ENCODE measurements at places on chromosomes 6 and 20.

- DNase-seq = no peak
These were observed 67.8 kb downstream of the SYTL3 start for GRCh38 chr6:158717341-158718330.

GRCh38 chr20:32189123-32189410, 18.5 kb downstream of the PLAGL2 start:
- no peak for DNase-seq

- no peak for DNase-seq
These were observed 171.7 kb upstream of the LAMP5 start for GRCh38 chr20:9342651-9343050.

DNA sequence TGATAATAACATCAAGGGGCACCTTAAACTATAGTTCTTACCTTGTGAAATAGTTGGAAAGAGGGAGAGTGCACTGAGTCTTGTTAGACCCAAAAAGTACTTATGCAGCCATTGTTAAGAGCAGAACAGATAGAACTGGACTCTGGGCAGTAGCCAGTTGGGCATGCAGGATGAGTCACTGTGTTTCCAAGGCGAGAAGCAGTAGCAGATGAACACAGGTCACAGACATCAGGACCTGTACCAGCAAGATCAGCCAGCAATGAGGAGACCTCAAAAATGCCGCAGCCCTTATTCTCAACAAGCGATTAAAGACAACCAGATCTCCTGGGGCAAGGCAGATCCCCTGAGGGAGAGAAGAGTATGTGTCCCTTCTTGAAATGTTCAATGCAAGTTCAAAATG, 79.0 kb downstream of the SAMD3 start:
- DNase-seq = peak; percentile 17

DNA sequence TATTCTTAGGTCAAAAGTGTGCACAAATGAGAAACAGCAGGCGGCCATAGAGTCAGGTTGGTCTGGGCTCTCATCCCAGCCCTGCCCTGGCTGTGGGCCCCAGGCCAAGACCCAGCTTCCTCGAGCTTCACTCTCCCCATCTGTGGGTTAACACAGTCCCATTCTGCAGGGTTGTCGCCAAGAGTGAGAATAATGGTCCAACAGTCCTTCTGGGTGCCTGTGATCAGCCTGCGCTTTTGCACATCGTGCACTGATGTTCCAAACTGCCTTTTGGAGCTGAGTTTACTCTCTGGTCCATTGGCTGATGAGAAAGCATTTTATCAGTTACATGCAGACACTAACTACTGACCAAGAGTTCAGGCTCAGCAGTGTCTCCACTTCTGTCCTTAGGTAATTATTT, 82.6 kb downstream of the INSM1 start:
- DNase-seq = no peak

DNA sequence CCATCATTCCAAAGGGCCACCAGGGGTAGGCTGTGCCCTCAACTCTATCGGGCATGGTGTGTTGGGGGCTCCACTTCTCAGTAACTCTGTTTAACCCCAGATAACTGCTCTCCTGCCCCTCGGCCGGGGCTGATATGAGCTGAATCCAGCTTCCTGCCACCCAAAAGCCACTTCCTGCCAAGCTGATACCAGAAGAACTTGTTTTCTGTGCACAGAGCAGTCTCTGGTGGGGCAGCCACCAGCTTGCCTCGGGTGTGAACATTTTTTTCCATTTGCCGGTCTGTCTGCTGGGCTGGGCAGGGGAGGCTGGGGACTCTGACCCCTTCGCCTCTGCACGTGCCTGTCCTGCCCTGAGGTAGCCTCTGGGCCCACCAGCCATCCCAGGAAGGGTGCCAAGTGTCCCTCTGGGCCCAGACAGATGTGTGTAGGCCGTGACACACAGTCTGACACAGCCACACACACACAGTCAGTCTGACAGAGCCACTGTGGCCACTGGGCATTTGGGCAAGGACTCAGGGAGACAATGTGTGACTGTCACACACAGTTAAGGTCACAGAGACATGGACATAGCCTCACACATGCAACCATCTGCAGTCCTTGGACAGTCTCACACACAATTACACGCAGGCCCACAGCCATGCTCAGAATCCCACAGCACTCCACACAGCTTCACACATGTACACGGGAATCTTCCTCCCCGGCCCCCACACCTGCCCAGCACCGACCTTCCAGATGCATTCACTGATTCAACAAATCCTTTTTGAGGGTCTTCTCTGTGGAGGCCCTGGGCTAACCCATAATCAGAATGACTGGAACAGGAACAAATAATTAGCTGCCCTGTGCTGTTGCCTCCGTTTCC, 45.1 kb downstream of the NOL4L start:
- DNase-seq = no peak

DNA sequence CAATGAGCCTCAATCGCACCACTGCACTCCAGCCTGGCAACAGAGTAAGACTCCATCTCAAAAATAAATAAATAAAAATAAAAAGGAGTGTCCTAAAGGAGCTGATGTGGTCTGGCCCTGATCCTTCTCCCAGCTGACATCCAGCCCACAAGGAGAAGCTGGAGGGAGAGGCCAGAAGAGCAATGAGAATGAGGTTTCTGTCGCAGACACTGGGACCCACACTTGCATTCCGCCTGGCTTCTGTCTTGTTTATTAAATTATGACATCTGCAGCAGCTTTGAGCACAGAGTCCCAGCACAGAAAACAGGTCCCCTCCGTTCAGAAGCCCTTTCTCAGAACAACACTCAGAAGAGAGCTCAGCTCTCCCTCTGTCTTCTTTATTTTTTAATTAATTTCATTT, 10.3 kb upstream of the E2F1 start:
- DNase-seq = no peak

DNA sequence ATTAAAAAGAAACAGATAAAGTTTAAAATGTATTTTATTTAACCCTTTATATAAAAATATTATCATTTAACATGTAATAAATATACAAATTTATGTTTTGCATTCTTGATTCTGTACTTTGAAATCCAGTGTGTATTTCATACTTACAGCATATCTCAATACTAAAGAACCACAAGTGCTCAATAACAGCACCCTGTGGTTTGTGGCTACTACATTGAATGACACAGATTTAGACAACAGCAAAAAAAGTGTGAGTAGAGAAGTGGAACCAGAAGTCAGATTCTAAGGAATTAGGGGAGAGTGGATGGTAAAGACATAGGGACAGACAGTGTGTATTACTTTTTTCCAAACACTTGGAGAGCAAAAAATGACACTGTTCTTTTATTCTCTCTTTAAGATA, 524.5 kb downstream of the BMP2 start:
- DNase-seq = no peak

DNA sequence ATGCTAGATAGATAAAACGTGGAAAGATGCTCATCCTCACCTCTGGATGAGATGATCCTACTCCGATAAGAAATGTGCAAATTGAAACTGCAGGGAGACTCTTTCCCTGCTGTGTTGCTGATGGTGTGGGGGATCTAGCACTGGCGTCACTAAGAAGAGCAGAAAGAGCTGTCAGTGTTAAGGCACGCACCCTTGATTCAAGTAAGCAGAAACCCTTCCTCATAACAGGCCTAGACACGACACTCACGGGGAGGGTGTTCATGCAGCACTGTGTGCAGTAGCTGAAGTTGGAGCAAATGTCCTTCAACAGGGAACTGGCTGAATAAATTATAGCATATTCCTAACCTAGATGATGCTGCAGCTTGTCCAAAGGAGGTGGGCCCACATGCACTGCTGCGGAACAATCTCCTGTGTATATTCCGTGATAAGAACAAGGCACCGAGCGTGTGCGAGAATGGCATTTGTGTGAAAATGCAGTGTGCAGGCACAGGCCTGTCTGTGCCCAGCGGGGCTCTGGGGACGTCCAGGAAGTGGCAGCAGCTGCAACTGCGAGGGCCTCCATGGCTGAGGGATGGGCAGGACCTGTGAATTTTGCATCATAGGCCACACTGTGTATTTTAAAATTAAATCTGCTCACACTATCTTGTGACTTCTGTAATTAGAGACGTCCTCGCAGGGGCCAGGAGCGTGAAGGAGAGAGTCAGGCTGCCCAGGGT, 64.0 kb downstream of the TCP11 start:
- no peak for DNase-seq

GRCh38 chr20:57288651-57289277, 22.3 kb upstream of the BMP7 start:
- no peak for DNase-seq

DNA sequence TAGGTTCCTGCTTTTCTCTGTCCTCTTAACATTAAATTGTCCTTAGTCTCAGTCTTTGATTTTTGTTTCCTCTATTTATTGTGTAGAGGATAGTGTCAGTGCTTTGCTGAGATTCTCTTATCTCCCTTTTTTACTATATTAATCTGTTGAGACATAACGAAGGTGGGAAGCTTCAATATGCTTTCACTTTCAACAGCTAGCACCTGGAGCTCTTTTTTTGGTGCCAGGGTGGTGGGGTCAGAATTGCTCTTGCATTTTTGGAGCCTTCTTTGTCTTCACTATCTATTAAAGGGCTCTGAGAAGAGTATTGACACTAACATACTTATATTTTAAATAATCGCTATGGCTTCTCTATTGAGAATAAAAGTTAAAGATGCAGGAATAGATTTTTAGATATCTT, 97.1 kb upstream of the EPHA7 start:
- no peak for DNase-seq

Measured in adipocyte (in vitro differentiated cells).